ENCODE measurements at places on chromosomes 2 and 18.
A peak's percentile ranks its signal among the peaks of the same experiment; 100 is the strongest.

DNA sequence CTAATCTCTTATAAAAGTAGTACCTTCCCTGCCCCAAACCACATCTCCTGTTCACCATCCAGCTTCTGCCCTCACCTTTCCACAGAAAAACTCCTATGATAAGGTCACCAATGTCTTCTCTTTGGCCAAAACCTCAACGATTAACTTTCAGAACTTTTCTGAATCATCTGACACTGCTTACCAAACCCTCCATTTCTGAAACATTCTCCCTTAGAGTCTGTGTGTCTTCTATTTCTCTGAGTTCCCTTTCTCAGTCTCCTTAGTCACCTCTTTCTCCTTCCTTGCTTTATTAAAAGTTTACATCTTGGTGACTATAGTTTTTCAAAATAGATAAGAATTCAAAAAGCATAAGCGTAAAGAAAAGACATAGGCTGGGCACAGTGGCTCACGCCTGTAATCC is 51.3 kb upstream of the SP3 start:
- DNase-seq, result no peak

DNA sequence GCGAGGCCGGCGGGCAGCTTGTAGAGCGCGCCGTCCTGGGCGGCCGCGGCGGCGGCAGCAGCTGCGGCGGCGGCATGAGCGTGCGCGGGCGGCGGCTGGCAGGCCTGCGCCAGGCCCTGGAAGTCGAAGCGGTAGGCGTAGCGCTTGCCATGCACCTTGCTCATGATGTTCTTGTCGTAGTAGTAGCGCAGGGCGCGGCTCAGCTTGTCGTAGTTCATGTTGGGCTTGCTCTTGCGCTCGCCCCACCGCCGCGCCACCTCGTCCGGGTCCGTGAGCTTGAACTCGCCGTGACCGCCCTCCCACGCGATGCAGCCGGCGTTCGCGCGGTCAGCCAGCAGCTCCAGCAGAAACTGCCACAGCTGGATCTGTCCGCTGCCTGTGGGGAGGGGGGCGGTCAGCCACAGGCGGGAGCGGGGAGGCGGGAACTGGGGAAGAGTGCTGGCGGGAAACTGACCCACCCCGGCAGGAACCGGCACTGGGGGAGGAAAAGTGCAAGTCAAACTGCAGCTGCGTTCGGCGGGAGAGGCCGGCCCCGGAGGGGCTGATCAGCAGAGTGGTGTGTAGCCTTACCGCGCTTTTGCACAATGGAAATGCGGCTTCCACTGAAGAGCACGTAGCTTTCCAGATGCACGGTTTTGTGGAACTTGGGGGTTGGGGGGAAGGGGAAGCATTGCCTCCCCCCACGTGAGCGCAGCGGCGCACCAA is 3.0 kb downstream of the FEV start:
- no peak for DNase-seq

DNA sequence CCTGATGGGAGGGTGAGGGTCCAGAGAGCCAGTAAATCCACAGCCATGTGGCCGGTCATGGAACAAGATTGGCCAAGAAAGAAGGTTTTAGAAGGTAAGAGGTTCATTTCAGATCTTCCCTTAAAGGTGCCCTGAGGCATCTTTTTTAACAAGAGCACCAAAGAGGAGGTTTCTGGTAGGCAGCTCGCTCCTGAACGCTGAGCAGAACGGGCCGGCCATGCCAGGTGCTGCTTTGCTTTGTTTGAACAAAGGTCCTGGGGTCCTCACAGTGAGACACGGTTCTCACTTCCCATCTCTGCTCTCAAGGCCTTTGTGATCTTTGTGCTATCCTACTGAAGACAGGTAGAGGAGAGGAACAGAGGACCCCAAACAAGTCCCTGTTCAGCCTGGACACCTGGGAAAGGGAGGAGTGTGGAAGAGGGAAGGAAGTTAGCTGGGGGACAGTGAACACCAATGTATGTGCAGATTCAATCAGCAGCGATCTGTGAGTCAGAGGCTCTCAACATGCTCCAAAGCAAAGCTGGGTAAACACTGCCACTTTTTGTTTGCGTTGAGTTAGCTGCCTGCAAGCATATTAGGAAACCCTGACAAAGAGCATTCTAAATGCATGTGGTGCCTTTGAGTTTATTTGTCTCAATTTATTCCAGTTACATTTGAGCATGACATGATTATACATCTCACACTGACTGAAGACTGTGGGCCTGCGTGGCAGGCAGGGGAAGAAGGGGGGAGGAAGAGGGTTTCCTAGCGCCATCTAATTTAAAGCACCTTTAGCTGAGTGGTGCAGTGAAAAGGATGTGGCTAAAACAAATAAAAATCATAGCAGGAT is 102.4 kb downstream of the ASB1 start:
- DNase-seq, result no peak

DNA sequence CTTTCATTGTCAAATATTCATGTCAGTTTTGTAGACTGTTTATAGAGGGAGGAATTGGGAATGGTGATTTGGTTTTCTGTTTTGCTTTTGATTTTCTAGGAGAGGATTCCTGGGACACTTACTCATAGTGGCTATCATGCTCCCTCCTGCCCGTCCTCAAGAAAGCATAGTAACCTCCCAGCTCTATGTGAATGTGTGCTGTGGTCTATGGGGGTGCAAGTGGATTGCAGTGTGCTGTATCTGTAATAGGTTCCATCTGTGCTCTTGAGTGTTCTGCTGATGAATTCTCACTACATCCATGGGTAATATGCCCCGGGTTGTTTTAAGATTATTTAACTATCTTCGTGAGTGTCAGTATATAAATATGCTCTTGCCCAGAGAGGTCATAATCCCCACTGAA is 811.3 kb downstream of the CNTNAP5 start:
- DNase-seq, result no peak

GRCh38 chr2:9423922-9424272 is 443 bp downstream of the CPSF3 start:
- DNase-seq, result no peak

DNA sequence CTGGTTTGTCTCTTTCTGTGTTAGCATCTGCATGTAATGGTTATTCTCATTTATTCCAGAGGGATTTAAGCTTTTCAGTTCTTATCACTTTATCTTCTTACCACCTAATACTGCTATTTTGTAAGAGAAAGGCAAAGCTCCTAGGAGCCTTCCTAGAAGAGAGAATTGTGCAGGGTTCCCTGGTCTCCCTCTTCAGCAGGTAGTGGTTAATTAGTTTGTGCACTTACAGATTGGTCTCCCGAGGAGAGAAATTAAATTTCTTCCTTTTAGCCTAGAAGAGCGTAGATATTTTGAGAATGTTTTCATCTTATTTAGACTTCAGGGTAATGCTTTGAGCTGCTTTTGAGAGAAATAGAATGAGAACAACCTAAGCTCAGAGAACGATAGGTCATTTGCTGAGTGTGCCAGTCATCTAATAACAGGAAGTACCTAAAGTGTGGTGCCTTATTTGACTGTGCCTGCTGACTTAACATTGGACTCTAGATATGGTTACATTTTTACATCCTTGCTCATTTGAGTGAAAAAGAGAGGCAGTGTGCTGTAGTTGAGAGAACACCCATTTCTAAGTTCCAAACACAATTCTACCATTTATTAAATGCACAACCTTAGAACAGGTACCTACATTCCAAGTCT is 651.4 kb downstream of the STK39 start:
- DNase-seq, result no peak

- DNase-seq, result peak; percentile 67
These were observed 107.7 kb upstream of the PPP1CB start for GRCh38 chr2:28643911-28644334.

- DNase-seq, result no peak
These were observed 33.7 kb downstream of the MTERF4 start for GRCh38 chr2:241068136-241068941.

GRCh38 chr2:66869076-66869475 is 434.2 kb downstream of the MEIS1 start:
- peak; percentile 58 for DNase-seq

- DNase-seq, result peak; percentile 23
These were observed 265.3 kb upstream of the PKDCC start for GRCh38 chr2:41782306-41783158.

- no peak for DNase-seq
These were observed 465 bp downstream of the SEPTIN10 start for GRCh38 chr2:109613081-109613921.

GRCh38 chr2:230664128-230664527 is 48.5 kb upstream of the CAB39 start:
- DNase-seq, result no peak

- no peak for DNase-seq
These were observed 374.8 kb downstream of the EPHA4 start for GRCh38 chr2:221197225-221197856.

DNA sequence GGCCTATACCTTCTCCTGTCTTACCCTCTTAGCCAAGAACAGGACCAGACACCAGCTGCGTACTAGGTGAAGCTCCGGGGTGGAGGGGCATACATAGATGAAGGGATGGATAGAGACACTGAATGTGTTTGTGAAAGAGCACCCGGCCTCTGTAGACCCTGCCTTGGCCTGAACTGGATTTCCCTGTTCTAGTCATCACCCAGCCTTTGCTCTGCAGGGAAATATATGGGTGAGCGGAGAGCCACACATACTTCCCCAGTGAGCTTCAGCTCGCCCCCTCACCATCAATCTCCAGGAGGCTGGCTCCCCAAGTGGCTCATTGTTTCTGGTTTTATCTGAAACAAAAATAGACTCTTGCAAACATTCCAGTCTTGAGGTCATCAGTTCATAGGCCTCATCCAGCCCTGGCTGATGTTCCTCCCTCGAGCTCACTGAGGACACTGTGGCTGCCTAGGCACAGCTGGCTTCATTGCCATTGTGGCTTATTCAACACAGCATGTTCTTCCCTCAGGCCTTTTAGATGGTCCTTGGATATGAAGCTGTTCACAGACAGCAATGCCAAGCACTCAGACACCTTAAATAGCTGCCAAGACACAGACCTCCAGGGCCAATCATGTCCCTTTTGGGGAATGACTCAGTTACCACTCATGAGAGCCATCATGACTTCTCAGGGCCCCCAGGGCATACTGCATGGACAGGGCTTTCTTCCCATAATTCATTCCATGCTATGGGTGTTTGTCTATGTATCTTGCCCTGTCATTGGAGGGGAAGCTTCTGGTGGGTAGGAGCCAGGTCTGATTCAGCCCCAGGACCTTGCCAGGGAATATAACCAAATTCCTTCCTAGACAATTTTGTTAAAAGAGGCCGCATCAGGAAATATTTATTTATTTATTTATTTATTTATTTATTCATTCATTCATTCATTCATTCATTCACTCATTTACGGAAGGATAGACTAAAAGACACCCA is 82.4 kb downstream of the TTC32 start:
- peak; percentile 69 for DNase-seq

DNA sequence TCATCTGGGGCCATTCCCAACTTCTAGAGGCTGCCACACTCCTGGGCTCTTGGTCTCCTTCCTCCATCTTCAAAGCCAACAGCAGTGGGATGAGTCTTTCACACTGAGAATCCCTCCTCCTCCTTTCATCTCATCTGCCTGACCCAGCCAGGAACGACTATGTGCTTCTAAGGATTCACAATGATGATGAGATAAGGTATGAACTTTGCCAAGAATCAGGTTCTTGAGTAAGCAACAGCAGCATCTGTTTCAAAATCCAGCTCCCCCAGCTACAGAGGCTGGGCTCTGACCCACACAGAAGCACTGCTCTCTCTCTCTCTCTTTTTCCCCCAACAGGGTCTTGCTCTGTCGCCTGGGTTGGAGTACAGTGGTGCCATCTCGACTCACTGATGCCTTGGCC is 46.4 kb downstream of the TIMM21 start:
- DNase-seq, result no peak

- DNase-seq, result no peak
These were observed 134.2 kb upstream of the NOL4 start for GRCh38 chr18:34358923-34359322.

- no peak for DNase-seq
These were observed 7.7 kb downstream of the ITGB1BP1 start for GRCh38 chr2:9415516-9416169.

- no peak for DNase-seq
These were observed 4.5 kb downstream of the STK17B start for GRCh38 chr2:196166876-196167275.

DNA sequence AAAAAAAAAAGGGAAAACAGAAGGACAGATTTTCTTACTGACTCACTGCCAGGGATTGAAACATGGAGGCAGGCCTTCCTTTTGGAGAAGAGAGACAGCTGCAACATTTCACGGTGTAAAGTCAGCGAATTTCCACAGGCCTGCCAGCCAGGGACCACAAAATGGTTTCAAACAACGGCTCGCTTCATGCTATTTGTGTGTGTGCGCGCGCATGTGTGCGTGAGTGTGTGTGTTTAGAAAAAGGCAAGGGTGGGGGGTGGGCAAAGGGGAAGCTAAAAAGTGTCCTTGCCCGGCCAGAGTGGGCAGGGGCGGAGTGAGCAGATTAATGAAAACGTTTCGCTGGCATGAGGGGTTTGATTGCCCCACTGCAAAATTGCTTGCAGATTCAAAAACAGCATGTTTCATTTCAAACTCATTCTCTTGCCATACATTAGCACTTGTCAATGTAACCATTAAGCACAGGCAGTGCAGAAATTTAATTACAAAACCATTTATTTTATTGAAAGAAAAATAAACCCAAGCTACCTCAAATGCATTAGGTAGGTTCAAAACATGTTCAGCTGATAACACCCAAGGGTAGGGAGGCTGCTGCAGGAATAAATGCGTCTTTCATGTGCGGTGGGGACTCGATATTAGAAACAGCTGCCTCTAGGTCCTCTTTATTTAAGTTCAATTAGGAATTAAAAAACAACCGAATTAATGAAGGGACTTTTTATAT is 182.1 kb upstream of the SIX2 start:
- DNase-seq, result no peak

- no peak for DNase-seq
These were observed 621.3 kb upstream of the LRATD1 start for GRCh38 chr2:14011190-14011589.

- no peak for DNase-seq
These were observed 472.6 kb downstream of the PARD3B start for GRCh38 chr2:205017912-205018311.

GRCh38 chr18:42033137-42033810 is 78.2 kb downstream of the PIK3C3 start:
- DNase-seq, result no peak

- no peak for DNase-seq
These were observed 300.0 kb downstream of the PDE11A start for GRCh38 chr2:177772529-177772928.

DNA sequence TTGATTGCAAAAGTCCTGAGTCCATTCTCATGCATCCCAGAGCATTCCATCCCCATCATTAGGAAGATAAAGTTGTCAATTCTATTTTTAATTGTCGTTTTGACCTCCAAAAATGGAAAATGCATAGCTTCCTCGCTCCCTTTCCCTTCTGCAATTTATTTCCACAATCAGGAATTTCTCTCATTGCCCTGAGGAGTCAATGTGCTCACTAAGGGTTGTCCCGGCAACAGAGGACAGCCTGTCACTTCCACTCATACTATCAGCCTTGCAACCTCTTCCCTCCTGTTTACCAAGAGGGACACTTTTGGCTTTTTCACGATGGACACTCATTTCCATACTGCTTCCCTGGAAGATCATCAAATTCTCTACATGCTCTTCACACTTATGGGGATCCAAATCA is 164.8 kb downstream of the MYO5B start:
- no peak for DNase-seq

DNA sequence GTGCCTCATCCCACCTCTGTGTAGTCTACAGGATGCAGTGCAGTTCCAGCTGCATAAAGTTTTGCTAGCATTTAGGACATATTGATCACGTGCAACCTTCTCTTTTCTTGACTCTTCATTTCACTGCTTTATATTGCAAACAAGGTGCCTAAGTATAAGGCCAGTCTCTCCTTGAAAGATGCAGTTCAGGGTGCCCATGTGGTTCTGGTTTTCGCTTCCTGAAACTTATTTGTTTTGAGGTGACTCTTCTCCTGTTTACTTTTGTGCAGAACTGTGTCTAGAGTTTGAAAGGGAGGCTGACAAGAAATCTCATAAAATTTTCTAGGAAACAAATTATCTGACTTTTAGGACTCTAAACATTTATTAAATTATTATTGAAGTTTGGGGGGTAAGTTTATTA is 189.9 kb downstream of the UBE2E3 start:
- DNase-seq, result no peak
